ENCODE measurements at places on chromosomes 2 and 18.

- no peak for DNase-seq
Observed at GRCh38 chr2:44926957-44927356, 14.5 kb upstream of the SIX3 start.

DNA sequence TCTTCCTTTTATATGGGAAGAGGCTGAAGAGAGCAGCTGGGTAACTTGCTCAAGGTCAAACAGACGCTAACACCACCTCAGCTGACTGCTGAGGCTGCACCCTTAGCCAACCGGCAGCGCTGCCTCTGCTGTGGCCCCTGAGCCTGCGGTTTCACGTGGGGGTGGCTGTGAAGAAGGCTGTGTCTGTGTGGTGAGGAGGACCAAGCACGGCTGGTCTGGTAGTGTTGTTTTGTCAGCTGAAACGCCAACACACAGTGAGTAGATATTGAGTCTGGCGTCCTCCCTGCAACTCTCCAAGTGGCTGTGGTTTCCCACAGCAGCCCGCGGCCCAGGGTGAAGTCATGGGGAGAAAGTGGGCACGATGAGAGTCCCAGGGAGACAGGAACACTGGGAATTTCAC is 69.6 kb downstream of the THNSL2 start:
- DNase-seq = no peak

GRCh38 chr2:60391649-60392375 is 161.6 kb downstream of the BCL11A start:
- no peak for DNase-seq

GRCh38 chr2:135831180-135831812 is 5.7 kb downstream of the LCT start:
- no peak for DNase-seq

- no peak for DNase-seq
Observed at GRCh38 chr2:109269706-109270504, 140.9 kb downstream of the SH3RF3 start.

DNA sequence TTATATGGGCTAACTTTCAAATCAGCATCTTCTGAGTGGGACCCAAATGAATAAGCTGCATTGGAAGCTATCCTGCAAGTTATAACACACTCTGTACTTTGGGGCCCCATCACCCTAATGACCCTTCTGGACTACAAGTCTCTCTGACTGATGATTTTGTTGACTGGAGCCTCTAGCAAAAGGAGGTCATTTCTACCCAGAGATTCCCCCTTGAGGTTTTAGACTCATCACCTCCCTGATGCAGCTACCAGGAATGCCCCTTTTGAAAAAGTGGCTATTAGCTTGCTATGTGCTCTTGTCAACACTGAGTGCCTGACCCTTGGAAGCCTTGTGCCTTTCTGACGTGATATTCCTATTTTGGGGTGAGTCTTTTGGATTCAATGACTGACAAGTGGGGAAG is 54.5 kb upstream of the NEMP2 start:
- DNase-seq = no peak

DNA sequence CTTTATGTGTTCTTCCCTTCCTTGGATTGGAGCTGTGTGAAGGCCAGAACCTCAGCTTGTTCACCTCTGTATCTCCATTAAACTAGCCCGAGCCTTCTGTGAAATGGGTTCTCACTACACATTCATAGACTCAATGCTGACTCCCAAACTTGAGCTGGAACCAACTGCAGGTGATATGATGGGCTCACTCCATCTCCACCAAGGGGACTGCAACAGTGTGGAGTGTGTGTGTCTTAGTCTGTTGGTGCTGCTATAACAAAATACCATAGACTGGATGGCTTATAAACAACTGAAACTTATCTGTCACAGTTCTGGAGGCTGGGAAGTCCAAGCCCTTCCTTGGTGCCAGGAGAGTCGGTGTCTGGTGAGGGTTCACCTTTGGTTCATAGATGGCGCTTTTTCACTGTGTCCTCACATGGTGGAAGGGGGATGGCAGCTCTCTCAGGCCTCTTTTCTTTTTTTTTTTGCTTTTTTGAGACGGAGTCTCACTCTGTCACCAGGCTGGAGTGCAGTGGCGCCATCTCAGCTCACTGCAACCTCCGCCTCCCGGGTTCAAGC is 94.2 kb upstream of the MAP4K3 start:
- no peak for DNase-seq

DNA sequence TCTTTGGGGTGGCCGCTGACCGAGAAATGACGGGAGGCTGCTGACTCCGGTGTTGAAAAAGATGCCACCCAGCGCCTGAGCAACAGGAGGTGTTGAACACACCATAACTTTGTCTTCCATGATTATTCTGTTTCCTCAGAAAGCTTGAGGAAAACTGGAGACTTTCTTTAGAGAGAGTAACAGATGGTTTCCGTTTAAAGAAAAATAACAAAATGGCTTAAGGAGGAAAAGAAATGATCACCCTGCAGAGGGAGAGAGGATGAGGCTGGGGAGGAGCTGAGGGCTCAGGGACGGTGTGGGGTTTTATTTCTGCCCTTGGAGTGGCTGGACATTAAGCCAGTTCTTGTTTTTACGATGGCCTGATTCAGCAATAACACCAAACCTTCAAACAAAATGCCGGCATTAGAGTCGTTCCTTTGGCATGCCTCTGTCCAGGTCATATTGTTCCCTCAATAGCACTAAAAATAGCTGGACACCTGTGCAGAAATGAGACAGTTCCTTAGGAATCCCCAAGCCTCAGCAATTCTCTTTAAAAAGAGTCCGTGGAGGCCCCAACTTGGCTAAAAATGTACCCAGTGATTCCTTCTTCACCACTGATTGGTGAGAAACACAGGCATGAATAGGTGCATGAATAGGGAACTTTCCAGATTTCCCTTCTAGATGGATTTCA is 182.4 kb downstream of the ALPK2 start:
- no peak for DNase-seq

GRCh38 chr2:175309799-175310198 is 128.3 kb upstream of the ATP5MC3 start:
- peak; percentile 48 for DNase-seq

DNA sequence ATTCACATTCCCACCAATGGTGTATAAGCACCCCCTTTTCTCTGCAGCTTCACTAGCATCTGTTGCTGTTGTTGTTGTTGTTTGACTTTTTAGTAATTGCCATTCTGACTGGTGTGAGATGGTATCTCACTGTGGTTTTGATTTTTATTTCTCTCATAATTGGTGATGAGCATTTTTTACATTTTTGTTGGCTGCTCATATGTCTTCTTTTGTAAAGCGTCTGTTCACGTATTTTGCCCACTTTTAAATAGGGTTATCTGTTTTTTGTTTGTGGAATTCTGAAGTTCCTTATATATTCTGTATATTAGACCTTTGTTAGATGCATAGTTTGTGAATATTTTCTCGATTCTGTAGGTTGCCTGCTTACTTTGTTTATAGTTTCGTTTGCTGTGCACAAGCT is 278.4 kb upstream of the TNP1 start:
- no peak for DNase-seq

- DNase-seq = no peak
Observed at GRCh38 chr18:25352629-25353005, 651 bp upstream of the ZNF521 start.

DNA sequence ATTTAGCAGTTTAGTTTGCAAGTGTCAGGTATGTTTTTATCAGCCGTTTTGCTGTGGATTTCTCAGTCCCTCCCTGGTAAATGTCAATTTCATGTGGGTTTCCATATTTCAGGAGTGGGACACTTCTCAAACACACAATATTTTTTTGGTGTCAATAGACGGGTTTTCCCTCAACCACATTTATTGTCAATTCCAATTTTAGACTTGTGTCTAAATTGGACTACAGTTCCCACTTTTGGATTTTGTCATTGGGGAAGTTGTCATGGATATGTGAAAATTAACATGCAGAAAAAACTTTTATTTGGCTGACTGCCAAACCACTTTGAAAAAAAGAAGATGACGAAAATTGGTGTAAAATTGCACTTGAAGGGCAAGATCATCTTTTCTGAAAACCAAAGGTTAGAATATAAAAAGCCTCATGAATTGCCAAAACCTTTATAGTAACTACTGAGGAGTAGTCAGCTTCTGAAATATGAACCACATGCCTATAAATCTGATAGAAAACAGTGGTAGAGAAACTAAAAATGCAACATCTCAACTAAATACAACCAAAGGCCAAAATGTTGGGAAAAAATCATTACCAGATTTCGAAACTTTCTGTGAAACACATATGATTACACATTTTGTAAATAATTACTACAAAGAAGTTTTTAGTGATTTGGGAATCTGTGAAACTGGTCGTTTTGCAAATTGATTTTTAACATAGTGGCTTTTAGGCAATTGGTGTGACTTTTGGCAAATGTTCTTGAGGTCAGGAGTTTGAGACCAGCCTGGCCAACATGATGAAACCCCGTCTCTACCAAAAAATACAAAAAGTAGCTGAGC is 106.4 kb downstream of the BCL2L11 start:
- no peak for DNase-seq

DNA sequence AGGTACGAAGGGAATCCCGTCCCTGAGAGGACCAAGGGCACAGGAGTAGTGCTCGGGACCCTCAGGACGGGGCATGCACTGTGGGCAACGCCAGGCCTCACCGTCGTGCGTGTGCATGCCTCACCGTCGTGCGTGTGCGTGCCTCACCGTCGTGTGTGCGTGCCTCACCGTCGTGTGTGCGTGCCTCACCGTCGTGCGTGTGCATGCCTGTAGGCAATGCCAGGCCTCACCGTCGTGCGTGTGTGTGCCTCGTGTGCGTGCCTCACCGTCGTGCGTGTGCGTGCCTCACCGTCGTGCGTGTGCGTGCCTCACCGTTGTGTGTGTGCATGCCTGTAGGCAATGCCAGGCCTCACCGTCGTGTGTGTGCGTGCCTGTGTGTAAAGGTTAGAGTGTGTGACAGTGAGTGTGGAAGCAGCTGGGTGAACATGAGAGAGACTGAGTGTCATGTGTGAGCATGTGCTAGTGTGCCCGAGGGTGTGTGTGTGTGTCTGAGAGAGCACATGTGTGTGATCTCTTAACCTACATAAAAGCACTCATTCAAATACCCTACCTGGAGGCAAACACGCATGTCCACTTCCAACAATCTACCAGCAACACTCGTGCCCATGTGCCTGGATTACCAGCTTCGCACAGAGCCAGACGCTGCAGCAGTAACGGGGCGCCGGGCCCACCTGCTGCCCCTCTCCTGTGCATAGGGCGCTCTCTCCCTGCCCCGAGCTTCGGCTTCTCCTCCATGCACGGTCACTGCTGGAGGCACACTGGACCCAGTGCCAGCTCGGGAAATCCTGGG is 36.3 kb downstream of the ZNF516 start:
- no peak for DNase-seq

Data from NCI-H524 (cell line).